ENCODE measurements at places on chromosomes 16 and 17. TPM values are rescaled to one million over a fixed set of nuclear protein-coding genes. Genes with fewer than 3 reads are reported as not detected.

GRCh38 chr17:915538-916201 is 63.9 kb downstream of the NXN start:
- DNase-seq = no peak

DNA sequence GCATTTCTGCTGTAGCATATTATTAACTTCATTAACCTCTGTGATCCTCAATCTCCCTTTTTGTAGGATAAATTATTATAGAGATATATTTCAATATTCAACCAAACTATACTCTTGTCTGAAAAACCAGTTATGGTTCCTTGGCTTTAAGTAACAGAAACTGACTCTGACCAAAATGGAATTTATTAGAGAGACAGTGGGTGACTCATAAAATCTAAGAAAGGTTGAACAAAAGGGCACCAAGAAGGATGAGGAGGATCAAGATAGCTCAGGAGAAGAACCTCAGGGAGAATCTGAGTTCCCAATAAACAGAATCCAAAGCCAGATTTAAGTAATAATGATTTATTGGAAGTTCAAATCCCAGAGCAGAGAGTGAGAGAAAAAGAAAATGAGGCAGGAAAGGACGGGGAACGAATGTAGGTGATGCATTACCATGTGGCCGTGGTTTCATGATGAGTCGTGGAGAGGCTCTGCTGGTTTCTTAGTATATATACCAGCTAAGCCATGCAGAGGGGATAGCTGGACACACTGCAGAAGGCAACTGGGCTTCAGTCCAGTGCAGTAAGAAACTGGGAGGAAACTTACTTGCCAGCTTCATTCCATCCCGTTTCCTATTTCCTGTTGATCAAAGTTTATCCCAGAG is 151.5 kb upstream of the GOT2 start:
- no peak for DNase-seq

DNA sequence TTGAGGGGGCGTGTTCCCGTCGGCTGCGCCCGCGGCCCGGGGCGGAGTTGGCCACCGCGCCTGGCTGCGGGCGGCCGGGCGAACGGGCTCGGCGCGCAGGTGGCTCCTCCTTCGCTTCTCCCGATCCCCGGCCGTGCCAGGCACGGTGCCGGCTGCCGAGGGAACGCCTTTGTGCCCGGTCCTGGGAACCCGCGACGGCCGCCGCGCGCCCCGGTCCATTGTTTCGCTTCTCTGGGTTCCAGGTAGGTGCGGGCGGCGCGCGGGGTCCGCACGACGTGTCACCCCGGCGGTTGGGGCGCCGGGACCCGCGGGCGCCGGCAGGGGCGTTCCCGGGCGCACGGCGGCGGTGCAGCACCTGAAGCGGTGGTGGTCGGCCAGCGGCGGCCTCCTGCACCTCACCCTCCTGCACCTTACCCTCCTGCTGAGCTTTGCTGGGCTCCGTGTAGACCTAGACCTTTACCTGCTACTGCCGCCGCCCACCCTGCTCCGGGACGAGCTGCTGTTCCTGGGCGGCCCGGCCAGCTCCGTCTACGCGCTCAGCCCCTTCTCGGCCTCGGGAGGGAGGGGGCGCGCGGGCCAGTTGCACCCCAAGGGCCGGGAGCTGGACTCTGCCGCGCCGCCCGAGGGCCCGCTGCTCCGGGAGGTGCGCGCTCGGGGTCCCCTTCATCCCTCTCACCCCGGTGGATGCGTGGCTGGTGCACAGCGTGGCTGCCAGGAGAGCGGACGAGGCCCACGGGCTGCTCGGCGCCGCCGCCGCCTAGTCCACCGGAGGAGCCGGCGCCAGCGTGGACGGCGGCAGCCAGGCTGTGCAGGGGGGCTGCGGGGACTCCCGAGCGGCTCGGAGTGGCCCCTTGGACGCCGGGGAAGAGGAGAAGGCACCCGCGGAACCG is 99.9 kb downstream of the EFCAB13 start:
- DNase-seq = peak; percentile 3

SNN gene
- 36.5 TPM for polyA plus RNA-seq

CCT6B gene
- 5.1 TPM for polyA plus RNA-seq

SCGB1C2 gene
- polyA plus RNA-seq = 2.0 TPM

C17orf113 gene
- 3.2 TPM for polyA plus RNA-seq

TMEM235 gene
- not detected for polyA plus RNA-seq

Measured in left renal pelvis (tissue), 4 donors.